ENCODE measurements at places on chromosomes 16 and 17. TPM values are rescaled to one million over a fixed set of nuclear protein-coding genes. Genes with fewer than 3 reads are reported as not detected.

DNA sequence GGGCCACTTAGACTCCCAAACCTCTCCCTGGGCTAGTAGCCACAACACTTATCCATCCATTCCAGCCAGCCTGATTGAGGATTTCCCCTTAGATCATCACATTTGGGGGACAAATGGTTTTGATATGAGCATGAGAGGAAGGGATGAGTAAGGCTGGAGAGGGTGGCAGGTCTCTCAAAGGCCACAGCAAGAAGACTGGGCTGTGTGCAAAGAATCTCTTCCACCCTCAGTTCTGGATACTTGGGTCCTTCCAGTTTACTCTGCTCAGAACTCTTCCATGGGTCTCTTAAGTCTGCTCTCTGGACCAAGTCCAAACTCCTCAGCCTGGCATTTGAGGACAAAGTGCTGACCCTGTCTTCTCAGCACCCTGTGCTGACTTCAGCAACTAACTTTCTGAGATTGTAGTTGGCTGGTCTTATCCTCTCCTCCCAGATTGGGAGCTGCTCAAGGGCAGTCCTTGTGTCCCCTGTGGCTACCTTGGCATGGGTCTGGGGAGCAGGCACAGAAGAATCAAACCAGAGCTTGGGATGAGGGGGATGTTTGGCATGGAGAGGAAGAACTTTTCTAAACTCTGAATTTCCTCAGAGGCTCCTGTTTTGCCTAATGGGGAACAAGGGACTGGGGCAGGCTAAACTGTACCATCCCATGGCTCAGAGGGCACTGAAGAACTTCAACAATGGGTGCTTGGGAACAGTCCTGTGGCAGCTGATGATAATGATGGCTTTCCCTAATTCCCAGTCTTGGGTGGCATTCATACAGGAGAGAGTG, 3.1 kb upstream of the NFATC3 start:
- no peak for DNase-seq

DNA sequence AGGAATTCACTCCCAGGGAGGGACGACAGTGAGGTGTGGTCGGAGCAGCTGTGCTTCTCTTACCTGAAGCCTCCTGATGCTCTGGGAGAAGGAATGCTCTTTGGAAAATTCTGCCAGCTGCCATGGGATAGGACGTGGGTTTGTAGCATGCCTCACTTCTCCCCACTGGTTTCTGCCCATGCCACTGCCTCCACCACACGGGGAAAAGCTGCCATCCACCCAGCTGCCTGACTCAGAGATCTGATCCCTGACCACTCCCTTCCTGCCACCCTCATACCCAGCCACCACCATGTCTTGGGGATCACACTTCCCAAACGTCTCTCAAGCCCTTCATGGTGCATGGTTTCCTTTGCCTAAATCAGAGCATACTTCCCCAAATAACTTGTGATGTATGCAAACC, 80.0 kb downstream of the CPPED1 start:
- no peak for DNase-seq

- no peak for DNase-seq
Observed at GRCh38 chr17:64692187-64692586, 30.1 kb upstream of the SMURF2 start.

DNA sequence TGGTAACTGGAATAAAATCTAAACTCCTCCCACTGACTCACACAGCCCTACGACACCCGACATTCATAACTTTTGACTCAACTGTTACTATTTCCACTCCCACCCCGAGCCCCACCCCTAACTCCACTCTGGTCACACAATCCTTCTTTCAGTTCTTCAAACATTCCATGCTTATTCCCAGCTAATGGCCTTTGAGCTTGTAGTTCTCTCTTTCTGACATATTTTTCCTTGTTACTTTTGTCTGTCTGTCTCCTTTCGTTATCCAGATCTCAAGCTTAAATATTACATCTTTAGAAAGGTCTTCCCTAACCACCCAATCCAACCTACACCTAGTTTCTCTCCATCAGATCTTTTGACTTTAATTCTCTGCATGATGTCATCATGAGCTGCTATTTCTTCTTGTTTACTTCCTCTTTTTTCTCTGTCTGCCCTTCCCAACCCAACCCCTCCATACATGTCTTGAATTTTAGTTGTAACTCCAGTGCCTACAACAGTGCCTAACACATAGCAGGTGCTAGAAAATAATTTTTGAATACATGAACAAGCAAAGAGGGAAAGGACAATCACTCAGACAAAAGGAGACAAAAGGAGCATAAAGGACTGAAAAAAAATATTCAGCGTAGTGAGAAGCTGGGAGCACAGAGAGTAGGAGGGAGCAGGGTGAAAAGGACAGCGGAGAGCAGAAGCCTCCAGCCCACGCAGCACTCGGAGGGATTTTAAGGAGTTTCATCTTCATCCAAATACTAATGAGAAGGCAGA, 65.2 kb upstream of the SMIM36 start:
- no peak for DNase-seq

DNA sequence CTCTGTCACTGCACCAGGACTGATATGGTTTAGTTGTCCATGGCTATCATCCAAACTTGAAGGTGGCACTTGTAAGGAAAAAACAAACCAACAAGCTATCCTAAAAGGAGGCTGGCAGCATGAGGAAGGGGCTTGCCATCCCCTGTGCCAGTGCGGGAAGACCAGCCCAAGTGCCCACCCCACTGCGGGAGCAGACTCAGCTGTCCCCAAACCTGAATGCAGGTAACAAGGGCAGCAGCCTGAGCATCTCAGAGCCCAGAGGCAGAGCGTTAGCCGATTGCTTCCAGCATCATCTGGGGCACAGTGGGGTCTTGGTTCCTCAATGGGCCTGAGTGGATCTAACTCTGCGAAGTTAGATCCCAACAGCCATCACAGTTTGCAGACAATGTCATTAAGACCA, 29.2 kb upstream of the C16orf78 start:
- DNase-seq, result no peak

- peak; percentile 83 for DNase-seq
Observed at GRCh38 chr17:44279666-44280391, 11.9 kb upstream of the SLC4A1 start.

DNA sequence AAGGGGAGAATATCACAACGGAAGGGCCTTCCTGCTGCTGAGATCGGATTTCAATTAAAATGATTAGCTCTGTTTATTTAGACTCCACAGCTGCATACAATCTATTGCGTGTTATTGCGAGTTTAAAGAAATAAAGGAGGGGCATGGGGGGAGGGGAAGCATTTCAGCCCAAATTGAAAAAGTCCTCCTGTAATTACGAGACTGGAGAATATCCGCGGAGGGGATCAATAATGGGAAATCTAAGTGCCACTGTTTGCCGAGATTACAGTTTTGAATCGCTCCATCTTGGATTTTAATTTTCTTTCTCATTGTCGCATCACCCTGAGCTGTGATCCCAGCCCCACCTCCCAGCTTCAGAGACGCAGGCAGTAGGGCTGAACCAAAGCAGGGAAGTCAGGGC, 15.7 kb upstream of the RPL38 start:
- no peak for DNase-seq

DNA sequence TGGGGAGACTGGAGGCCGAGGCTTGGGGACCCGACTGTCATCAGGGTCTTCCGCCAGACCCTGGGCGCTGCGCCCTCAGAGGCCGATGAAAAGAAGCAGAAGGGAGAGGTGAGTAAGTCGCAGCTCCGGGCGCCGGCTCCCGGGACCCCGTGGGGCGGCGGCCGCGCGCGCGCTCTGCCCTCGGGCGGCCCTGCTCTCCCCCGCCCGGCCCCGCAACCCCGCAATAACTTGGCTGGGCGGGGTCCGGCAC, 392 bp upstream of the ABHD15 start:
- DNase-seq, result no peak

The MFSD6L gene
- not detected for total RNA-seq

The CCL1 gene
- not detected for total RNA-seq

The TERB1 gene
- not detected for total RNA-seq

All from left ventricle myocardium superior (tissue), 1 donor.